AML-193 (cell line): ENCODE measurements at places on chromosomes 1 and 21.
A peak's percentile ranks its signal among the peaks of the same experiment; 100 is the strongest.

DNA sequence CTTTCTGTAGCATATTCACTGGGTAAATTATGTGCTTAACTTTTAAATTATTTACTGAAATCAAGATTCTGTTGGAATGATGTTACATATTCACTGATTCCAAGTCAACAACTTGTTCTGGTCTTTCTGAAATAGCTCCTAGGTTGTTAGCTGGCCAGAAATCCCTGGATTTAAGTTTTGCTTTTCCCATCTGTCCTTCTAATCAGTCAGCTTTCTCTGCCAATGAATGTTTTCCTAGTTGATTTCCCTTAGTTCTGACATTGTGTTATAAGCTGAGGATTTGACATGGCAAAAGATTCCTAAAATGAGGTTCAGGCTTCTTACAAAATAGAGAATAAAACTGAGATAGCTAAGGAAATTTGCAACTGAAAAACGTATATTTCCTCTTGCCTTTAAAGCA, 1479.6 kb downstream of the MRPL39 start:
- no peak for DNase-seq

GRCh38 chr1:236978740-236979139, 25.5 kb downstream of the MT1HL1 start:
- DNase-seq: no peak

- DNase-seq: peak; percentile 73
These were observed 4.9 kb upstream of the MASP2 start for GRCh38 chr1:11051781-11052511.

DNA sequence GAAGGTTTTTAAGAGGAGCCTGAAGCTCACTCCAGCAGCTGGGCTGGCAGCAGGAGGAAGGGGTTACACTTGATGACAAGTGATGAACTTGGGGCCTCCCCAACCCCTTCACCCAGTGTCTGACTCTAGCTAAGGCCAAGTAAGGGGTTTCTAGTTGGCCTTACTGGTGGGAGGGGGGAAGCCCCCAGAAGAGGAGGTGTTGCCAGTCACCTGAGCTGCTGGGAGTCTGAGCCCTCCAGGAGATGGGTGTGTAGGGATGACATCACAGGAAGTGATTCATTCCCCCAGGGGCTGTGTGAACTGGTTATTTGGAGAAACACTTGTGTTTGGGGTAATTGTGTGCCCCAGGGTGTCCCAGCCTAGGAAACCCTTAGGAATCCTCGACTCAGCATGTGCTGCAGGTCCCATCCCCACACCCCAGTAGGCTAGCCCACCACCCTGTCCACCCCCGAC, 3.1 kb downstream of the PADI1 start:
- no peak for DNase-seq

- no peak for DNase-seq
These were observed 51.5 kb downstream of the ACOT7 start for GRCh38 chr1:6342056-6342455.

DNA sequence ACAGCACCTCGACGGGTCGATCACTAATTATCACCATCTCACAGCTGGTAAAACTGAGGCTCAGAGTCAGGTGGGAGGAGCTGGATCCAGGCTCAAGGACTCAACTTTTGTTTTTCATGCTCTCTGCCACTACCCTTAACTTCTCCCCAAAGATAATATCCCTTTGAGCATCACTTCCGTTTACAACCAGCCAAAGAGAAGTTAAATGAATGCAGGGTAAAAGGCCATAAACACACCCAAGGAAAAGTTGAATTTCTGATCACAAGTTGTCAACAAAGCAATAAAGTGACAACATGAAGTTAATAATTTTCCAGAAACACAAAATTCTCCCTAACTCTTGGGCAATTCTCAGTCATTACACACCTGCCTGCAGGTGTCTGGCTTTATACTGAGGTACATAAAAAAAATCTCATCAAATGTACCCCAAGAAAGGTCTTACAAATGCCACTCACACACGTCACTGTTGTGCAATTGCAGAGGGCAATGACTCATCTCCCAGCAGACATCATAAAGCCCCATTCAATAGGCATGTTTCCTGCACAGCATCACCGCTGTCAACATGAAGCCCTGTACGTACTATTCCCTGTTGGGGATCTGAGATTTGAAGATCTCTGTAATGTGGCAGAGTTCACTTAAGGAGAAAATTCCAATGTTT, 3.4 kb downstream of the OR2T11 start:
- DNase-seq: no peak

DNA sequence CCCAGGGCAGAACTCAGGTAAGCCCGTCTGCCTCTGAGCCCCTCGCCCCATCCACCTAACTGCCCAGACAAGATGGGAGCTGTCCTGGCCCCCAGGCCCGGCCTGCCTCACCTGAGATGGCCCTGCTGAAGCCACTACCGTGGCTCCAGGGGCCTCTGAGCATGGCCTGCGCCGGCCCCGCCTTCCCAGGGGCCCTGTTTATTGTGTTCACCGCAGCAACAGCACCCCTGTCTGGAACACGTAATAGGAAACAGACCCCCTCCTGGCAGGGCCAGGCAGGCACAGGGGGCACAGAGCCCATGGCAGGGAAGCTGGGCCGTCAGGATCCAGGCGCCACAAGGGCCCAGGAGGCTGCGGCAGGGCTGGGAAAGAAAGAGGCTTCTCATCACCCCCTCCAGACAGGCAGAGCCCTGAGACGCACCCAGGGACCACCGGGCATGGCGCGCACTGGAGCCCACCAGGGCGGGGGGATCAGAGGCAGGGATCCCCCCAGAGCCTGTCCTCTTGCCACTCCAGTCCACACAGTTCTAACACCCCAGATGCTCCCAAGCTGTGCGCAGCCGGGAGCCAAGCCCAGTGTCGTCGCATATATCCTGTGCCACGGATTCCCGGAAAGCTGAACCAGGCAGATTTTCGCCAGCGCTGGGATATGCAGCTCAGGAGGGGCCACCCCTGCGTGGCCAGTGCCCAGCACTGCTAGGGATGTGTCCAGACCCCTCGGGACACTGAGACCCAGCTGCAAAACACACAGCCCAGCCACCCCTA, 62.6 kb downstream of the ARHGEF16 start:
- no peak for DNase-seq

- no peak for DNase-seq
These were observed 218.9 kb upstream of the C1orf174 start for GRCh38 chr1:4118746-4119515.

- DNase-seq: no peak
These were observed 64.0 kb downstream of the NENF start for GRCh38 chr1:212496682-212497081.

DNA sequence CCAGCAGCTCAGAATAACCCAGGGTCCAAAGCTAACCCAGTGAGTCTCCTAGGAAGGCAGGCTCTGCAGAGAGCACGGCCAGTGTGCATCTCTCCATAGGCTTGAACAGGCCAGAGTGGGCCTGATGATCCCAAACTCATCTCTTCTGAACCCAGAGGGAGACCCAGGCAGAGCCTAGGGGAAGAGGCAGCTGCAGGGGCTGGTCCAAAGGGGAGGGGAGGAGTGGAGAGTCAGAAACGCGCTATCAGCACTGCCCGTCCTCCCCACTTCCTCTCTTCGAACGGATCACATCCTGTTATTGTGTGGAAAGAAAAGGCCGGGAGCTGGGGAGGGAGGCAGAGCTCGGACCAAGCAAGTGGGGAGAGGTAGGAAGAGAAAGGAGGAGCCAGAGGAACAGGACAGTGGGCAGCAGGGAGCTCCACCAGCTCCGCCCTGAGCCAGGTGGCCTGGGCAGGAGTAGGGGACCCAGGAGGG, 20.2 kb downstream of the TAL1 start:
- peak; percentile 6 for DNase-seq

GRCh38 chr1:153597206-153597605, 15.7 kb downstream of the S100A16 start:
- no peak for DNase-seq

DNA sequence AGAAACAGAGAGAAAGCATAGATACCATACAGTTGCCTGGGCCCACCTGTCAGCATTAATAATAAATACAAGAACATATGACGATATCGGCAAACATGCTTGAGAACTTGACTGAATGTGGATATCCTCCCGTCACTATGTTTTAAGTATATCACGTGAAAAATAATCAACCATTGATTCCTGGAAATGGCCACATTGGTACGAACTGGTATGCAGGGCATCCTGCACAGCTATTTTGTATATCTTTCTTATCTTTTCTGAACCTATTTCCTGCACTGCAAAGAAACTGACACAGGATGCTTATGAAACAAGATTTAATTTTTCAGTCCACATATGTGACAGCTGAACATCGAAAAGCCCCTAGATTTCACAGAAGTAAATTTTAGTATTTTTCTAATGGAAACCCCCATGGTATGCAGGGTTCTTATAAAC, 22.8 kb upstream of the RGS1 start:
- DNase-seq: no peak

DNA sequence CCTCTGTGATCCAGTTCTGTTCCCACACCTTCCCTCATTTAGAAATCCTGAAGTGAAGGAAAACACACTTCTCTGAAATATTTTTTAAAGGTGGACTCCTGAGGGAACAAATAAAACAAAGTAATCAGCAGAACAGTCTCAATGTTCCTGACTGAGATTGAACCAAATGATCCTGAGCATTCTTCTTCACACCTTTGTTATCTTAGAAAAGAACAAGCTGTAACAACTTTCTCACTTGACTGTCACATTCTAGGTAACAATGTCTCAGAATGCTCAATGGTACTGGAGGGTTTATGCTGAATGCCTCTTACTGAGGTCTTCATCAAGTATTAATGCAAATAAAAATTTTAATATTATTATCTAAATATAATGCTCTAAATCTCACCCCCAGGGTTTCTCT, 40.4 kb upstream of the RGS2 start:
- no peak for DNase-seq

GRCh38 chr1:205369701-205370123, 13.0 kb upstream of the KLHDC8A start:
- DNase-seq: no peak

DNA sequence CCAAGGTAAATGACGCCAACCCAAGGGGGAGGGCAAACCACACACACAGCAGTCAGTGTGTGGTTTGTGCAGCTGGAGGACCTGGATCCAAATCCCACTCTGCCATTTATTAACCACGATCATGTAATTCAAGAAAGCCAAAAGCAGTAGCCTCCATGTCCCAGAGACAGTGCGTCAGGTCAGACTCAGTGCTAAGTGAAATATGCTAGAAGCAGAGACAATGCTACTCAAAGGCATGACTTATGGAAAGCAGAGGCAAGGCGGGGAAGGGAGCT, 13.6 kb downstream of the TTC39A start:
- DNase-seq: no peak

- DNase-seq: peak; percentile 70
These were observed 7.6 kb upstream of the ERG start for GRCh38 chr21:38505654-38506523.

GRCh38 chr1:29749024-29749945, 513.0 kb downstream of the PTPRU start:
- no peak for DNase-seq

DNA sequence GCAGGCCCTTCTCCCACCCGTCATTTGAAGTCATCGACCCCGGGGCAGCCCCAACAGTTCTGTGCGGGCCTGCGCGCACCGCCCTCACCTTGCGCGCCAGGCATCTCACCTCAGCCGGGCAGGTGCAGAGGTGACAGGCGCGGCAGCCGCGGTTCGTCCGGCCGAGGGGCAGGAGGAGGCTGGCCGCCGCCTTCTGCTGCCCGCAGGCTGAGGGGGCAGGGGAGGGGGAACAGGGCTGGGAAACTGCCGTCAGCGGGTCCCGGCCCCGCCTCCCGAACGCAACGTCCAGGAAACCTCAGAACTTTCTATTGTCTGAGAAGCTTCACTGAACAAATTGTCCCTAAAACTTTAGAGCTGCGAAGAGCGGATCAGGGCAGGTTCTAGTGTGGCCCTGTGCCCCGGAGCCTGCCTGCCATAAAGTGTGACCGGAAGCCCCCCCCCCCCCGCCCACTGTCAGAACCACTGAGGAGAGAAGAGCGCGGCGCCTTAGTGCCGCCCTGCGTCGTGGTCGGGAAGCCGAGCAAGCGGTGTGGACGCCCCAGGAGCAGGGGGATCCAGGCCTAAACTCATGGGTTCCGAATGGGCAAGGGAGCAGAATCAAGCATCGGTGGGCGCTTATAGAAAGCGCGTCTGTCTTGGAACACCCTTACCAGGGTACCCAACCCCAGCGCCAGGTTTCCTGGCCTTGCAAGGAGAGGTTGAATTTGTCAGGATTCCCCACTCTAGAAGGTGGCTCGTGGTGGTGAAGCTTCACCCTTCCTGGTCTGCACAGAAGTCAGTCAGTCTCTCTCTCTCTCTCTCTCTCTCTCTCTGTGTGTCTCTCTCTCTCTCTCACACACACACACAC, 13.3 kb upstream of the TBX15 start:
- no peak for DNase-seq

DNA sequence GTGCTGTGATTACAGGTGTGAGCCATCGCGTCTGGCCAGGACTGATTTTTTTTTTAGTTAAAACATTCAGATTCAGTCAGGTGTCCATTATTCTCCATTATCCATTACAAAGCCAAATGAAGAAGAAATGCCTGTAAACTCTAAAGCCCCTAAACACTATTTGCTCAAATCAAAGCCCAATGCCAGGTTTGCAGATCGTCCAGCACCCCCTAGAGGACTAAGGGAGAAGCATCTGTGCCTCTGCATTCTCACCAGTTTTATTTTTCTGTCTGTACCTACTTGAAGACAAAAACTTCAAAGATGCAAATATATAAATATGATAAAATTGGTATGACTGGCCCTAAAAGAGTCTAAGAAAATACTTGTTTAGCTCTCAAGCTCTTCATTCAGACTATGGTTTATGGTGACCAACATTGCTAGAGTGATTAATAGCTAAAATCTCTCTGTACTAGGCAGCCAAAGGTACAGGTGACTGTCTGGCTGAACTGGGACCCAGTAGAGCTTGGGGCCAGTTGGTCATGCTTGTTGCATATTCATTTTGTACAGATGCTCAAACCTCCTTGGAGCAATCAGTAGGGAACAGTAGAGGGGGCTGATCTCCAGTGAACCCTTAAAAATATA, 138.4 kb downstream of the SYT2 start:
- peak; percentile 34 for DNase-seq

DNA sequence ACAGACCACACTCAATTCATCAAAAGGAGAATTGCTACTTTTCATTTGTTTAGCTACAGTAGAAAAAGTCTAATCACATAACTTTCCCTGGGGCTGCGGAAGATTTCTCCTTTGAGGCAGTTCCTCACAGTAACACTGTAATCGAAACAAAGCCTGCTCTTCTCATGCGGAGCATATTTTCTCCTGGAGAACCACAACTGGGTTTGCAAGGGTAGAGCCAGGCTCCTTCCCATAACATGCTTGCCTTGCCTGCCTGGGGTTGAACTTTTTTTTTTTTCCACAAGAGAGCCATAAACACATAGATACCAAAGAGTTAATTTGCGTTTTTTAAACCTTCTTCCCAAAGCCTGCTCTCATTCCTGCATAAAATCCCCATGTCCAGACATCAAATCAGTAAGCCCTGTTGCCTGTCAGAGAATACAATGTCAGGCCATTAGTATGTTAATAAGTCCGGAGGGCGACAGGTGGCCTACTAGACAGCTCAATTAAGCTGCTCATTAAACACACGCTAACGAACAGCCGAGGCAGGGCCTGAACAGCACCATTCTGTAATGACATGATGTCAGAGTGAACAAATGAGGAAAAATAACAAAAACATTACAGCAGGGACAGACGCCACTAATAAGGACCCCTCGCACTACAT, 107.1 kb upstream of the OLIG2 start:
- no peak for DNase-seq

GRCh38 chr1:103254691-103255090, 146.4 kb upstream of the COL11A1 start:
- DNase-seq: no peak

- no peak for DNase-seq
These were observed 83.4 kb downstream of the FOXD2 start for GRCh38 chr1:47521034-47521881.
